Activated T-cell treated with anti-CD3 and anti-CD28 coated beads for 1 hour (primary cell): ENCODE measurements at places on chromosomes 7 and 10.
A peak's percentile ranks its signal among the peaks of the same experiment; 100 is the strongest.

DNA sequence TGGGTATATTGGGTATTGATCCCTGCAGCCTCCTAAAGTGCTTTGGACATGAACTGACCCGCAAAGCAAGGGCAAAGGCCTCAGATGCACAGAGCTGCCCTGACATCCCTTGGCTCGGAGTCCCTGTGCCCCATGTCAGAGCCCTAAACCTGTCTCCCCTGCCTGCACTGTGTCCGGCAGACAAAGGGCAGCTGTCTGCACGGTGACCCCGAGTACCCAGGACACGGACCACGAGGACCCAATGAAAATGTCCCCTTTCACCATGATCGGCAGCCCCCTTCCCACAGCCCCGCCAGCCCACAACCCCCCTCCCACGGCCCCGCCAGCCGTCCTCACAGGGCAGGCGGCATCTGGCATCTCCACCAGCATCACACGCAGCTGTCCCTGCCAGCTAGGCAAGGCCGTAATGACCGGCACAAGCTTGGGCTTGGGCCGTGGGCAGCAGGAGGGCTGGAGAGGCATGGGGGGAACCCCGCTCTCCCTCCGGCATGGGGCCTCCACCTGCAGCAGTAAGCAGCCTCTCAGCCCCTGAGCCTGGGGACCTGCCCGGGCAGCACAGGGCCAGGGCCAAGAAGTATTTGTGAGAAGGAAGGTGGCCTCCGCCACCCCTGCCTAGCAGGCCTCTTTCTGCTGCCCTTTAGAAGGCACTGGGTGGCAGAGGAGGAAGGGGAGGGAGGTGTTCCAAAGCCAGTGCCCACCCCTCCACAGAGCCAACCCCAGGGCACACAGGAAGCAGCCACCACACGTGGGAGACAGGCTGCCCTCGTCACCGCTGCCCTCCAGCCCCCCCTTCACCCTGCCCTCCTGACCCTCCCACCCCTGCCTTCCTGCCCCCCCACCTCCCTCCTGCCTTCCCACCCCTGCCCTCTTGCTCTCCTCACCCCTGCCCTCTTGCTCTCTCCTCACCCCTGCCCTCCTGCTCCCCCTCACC lies 10.1 kb downstream of the NUDT1 start:
- no peak for DNase-seq

- no peak for DNase-seq
Observed at GRCh38 chr10:58756130-58756719, 243.6 kb downstream of the BICC1 start.

DNA sequence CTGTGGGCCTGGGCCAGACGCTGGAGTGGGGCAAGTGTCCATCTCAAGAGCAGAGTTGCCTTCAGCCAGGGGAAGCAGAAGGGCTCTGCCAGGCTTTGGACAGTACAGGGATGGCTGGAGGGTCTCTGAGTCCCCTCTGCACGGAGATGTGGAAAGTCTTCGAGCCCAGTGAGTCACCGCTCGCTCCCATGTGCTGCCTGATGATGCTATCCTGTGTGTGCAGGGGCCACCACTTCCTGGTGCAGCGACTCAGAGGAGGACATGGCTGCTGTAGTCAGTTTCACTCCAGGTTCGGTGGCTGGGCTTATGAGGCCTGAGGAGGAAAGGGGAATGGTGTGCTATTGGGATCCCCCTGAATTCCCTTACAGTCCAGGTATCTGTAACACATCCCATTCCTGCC lies 6.0 kb downstream of the ADCYAP1R1 start:
- no peak for DNase-seq

- no peak for DNase-seq
Observed at GRCh38 chr7:143406002-143406357, 2.7 kb downstream of the EPHA1 start.

DNA sequence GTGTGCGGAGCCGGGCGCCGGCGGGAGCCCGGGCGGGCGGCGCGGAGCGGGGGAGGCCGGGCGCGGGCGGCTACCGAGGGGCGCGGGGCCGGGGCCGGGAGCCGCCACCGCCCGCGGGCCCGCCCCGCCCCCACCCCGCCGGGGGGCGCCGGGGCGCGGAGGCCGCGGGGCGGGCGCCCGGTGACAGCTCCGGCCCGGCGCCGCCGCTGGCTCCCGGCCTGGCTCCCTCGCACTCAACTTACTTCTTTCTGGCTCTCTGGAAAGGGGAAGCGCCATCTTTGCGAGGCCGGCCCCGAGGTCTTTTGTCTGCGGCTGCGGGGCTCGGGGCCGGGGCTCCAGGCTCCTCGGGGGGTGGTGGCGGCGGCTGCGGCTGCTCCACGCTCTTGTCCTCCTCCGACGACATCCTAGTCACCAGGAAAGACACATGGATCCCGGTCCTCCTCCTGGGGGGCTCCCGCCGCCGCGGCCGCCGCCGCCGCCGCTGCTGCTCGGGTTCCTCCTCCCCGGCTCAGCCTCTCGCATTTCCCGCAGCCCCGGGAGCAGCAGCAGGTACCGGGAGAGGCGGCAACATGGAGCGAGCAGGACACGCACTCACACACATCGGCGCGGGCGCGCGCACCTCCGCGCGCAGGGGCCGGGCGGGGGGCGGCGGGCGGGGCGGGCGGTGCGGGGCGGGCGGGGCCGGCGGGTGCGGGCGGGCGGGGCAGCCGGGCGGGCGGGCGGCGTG lies at the start of gene KMT2C:
KMT2C (minus strand) TSS at position 620 of the 727 bp plus-strand sequence; CDS start at position 403, 217 bp downstream.
- DNase-seq, result peak; percentile 38

DNA sequence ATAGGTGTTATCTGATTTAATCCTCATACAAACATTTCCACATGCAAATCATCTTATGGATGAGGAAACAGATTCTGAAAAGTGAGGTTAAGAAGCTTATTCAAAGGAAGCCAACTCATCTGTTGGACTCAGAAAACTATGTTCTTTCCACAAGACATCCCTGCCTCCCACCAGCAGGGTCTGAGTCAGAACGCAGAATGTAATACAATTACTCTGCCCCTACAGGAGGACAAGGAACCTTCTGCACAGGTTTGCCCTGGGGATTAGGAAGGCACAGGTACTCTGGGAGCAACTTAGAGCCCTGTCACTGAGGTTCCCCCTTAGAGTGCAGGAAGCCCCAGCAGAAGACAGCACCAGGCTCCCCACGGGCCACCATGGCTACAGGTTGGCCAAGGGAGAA lies 255.7 kb downstream of the TNS3 start:
- no peak for DNase-seq

DNA sequence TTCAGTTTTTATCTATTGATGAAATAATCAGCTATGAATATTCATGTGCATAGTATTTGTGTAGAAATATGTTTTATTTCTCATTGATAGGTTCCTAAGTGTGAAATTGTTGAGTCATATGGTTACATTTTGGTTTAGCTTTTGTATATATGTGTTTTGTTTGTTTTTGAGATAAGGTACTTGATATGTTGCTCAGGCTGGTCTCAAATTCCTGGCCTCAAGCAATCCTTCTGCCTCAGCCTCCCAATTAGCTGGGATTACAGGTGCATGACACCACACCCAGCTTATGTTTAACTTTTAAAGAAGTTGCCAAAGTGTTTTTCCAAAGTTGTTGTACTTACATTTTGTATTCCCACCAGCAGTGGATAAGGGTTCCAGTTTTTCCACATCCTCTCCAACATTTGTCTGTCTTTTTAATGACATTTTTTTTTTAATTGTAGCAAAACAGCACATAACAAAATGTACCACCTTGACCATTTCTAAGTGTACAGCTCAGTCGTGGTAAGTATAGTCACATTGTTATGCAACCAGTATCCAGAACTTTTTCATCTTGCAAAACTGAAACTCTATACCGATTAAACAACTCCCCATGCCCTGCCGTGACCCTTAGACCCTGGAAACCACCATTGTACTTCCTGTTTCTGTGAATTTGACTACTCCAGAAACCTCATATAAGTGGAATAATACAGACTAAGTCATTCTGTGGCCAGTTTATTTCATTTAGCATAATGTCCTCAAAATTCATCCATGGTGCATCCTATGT lies 12.6 kb upstream of the UBE2D1 start:
- DNase-seq, result no peak

DNA sequence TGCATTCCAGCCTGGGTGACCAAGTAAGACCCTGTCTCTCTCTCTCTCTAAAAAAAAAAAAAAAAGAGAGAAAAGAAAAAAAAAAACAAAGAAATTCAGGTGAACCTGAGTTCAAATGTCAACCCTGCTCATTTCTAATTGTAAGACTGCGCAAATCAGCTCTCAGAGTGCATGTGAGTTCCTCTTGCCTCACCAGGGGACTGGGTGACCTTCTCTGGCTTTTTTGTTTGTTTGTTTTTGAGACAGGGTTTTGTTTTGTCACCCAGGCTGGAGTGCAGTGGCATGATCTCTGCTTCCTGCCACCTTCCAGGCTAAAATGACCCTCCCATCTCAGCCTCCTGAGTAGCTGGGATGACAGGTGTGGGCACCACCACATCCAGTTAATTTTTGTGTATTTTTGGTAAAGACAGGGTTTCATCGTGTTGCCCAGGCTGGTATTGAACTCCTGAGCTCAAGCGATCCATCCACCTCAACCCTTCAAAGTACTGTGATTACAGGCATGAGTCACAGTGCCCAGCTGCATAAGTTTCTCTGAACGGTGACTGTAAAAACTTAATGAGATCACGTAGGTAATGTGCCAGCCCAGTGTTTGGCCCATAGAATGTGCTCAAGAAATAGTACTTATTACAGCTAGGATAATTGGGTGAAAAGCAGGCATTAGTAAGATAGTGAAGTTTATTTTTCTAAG lies 45.3 kb upstream of the BAMBI start:
- DNase-seq, result no peak

DNA sequence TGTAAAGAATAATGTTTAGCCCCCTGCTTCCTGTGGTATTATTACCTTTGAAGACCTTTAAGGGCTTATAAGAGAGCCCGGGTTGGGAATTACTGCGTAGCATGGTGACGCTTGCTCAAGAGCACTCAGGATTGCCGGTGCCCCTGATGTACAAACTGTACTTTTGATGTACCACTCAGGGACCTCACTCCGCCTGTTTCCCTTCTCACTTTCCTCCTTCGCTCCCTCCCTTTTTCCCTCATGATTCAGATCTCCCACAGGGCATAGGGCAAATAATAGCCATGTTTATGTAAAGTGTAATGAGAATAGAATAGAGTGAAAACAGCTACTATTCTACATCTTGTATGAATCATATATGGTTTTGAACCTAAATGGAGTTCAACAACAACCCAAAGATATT lies 77.8 kb upstream of the PDCD4 start:
- no peak for DNase-seq

DNA sequence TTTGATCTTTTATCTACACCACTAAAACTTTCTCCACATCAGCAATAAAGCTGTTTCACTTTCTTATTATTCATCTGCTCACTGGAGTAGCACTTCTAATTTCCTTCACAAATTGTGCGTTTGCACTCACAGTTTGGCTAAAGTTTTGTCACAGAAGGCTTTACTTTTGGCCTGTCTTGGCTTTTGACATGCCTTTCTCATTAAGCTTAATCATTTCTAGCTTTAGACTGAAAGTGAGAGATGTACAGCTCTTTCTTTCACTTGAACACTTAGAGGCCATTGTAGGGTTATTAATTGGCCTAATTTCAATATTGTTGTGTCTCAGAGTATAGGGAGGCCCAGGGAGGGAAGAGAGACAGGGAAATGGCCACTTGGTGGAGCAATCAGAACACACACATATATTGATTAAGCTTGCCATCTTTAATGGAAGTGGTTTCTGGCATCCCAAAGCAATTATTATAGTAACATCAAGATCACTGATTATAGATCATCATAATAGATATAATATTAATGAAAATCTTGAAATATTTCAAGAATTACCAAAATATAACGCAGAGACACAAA lies 512.5 kb downstream of the ETV1 start:
- no peak for DNase-seq

- no peak for DNase-seq
Observed at GRCh38 chr7:146136357-146136875, 19.8 kb downstream of the CNTNAP2 start.

DNA sequence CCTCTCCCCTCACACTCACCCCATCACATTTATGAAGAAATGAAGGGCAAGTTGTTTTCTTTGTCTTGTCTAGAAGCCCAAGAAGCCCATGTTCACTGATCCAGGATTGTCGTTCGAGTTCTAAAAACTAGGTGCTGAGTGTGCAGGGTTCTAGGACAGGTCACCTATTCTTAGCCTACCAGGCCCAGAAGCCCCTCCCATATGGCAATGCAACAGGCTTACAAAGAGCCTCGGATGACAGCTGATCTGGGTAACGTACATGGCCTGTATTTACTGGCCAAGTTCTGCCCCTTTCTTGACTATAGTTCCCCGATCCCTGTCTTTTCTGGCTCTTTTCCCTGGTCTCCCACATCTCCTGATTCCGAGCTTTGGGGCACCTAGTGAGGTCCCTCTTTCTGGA lies 160.9 kb downstream of the FZD1 start:
- no peak for DNase-seq

GRCh38 chr7:153399554-153399940 lies 640.0 kb downstream of the ACTR3B start:
- DNase-seq, result no peak

GRCh38 chr7:146116521-146117222 lies at the start of gene CNTNAP2:
Gene CNTNAP2, plus strand, starts transcription at chr7:146116801. Its CDS starts 76 bp downstream, at chr7:146116877.
- DNase-seq, result no peak

DNA sequence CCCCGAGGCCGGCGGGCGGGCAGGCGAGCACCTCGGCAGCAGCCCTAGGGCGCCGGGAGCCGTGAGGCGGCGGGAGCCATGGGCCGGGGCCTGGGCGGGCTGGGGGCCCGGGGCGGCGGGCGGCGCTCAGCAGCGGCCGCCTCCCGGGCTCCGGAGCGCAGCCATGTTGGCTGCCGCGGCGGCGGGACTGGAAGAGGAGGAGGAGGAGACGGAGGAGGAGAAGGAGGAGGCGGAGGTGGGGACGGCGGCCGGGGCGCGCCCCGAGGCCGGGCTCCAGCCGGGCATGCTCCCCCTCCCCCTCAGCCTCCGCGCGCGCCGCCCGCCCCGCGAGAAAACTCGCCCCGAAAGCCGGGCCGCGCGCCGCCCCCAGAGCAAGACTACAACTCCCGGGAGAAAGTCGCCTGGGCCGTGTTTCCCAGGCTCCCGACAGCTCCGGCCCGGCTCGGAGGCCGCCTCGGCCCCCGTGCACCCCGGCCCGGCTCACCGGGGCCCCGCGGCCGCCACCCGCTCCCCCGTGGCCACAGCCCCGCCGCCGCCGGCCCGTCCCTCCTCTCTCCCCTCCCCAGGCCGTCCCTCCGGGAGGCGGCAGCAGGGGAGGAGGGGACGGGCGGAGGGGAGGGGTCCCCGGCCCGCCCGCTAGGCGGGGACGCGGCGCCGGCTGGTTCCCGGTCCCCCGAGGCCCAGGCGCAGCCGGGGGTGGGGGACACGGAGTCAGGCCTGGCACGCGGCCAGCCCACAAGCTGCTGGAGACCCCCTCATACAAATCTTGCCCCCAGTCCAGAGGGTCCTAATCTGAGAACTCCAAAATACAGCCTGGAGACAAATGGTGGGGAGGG lies at the start of gene DLG5:
DLG5 (minus strand) TSS at position 190 of the 836 bp plus-strand sequence. CDS start 235 bp downstream, outside the sequence.
- no peak for DNase-seq

GRCh38 chr7:108331971-108332370 lies 124.3 kb downstream of the NRCAM start:
- DNase-seq, result no peak

GRCh38 chr10:48195803-48196202 lies 78.7 kb downstream of the FRMPD2 start:
- no peak for DNase-seq
